Pulmonary artery endothelial cell (primary cell): ENCODE measurements at places on chromosomes 6 and 20.
A peak's percentile ranks its signal among the peaks of the same experiment; 100 is the strongest.

DNA sequence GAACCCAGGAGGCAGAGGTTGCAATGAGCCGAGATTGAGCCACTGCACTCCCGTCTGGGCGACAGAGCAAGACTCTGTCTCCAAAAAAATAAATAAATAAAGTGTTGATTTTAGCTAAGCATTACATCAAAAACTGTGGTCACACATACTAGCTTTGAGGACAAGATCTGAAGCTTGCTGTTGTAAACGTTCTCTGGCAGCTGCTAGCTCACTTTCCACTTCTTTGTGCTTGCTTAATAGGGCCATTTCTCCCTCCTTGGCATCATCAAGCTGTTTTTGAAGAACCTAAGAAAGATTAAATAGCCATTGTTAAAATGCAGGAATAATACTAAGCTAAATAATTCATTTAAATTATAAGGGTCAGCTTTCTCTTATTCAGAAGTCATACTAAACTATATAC is 55.7 kb downstream of the FAM184A start:
- DNase-seq = no peak

GRCh38 chr6:133591275-133591674 is 297.6 kb upstream of the TCF21 start:
- no peak for DNase-seq

- DNase-seq = no peak
Observed at GRCh38 chr20:8376940-8377339, 244.9 kb downstream of the PLCB1 start.

- DNase-seq = no peak
Observed at GRCh38 chr6:24513602-24514001, 18.8 kb downstream of the ALDH5A1 start.

DNA sequence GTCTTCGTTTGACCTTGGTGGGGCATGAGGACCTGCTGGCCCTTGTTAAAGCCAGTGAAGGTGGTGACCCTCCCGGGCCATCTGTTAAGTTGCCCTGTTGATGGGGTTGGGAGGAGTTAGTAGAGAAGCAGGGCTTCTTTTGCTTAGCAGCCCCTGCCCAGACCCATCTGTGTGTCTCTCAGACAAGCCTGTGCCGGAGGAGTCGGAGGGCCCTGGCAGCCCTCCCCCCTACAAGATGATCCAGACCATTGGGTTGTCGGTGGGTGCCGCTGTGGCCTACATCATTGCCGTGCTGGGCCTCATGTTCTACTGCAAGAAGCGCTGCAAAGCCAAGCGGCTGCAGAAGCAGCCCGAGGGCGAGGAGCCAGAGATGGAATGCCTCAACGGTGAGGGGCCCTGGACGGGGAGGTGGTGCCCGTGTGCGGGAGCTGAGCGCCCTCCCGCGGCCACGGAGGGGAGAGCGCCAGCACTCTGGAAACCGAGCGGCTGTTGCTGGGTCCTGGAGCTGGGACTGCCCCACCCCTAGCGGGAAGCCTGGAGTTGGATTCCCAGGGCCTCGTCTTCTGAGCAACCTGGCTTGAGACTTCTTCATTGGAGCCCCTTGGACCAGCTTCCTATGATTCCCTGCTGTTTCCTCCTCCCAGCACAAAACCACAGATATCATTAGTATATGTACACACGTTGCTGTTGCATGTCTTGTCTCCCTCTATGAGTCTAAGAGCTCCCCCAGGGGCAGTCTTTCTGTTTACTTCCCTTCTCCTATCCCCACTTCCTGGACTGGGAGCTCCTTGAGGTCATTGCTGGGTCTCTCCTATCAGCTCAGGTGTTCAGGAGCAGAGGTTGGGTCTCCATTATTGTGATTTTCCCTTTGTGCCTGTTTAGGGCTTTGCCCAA is 27.6 kb upstream of the SRF start:
- DNase-seq = peak; percentile 39

DNA sequence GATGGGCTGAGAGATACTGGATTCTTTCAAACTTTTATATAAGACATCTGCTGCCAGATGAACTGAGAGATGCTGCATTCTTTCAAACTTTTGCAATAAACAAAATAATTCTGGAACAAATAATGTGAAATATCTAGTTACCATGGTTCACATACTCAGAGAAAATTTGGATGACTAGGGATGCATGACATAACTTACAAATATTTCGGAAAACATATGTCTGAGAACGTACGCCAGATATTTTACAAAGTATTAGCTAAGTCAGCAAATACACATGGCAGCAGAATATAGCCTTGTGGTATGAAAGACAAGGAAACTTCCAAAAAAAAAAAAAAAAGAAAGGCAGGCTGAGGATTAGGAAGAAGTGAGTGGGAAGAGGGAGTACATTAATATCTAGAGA is 113.3 kb upstream of the TRAF3IP2 start:
- no peak for DNase-seq
